NCI-H1092 (cell line): ENCODE measurements at places on chromosomes 1 and 21.

GRCh38 chr1:176802316-176802715, 339.3 kb downstream of the PAPPA2 start:
- DNase-seq, result no peak

DNA sequence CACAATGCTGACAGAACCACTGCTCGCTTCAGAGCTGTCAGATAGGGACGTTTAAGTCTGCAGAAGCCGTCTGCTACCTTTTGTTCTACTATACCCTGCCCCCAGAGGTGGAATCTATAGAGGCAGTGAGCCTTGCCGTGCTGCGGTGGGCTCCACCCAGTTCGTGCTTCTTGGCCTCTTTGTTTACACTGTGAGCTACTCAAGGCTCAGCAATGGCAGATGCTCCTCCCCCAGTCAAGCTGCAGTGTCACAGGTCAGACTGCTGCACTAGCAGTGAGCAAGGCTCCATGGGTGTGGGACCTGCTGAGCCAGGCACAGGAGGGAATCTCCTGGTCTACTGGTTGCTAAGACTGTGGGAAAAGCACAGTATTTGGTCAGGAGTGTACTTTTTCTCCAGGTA, 47.1 kb downstream of the LEPR start:
- DNase-seq, result no peak

DNA sequence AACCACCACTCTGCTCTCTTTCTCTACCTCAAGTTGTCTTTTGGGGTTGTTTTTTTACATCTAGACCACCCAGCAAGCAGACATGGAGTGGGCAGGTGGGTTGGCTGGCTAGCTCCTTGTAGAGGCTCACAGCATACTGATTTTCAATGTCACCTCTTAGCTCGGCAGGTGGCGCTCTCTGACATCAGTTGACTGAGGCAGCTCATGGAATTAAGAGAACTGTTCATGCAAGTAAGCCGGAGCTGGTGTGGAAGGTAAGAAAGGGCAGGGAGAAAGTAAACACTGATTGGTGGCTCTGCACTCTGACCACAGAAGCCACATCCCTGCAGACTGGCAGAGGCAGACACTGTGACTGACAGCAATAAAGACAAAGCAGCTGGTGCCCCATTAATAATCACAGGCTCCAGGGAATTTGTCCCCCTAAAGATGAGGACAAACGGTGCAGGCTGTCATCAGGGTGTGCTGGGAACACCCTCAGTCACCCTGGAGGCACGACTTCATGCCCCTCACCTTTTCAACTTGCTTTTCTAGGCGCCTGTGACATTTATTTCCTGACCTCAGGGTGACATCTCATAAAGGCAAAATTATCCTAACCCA, 226.8 kb downstream of the LMX1A start:
- DNase-seq, result peak; percentile 80

GRCh38 chr1:243742819-243743218, 107.2 kb downstream of the AKT3 start:
- no peak for DNase-seq

GRCh38 chr1:19621274-19621950, 22.7 kb upstream of the NBL1 start:
- DNase-seq, result no peak

GRCh38 chr1:160053548-160054365, 16.2 kb downstream of the KCNJ10 start:
- no peak for DNase-seq

- no peak for DNase-seq
Observed at GRCh38 chr1:17002524-17002902, 9.2 kb downstream of the ATP13A2 start.

- DNase-seq, result no peak
Observed at GRCh38 chr21:23541571-23541970, 2065.7 kb downstream of the MRPL39 start.

- DNase-seq, result no peak
Observed at GRCh38 chr1:47584249-47584648, 146.4 kb downstream of the FOXD2 start.

DNA sequence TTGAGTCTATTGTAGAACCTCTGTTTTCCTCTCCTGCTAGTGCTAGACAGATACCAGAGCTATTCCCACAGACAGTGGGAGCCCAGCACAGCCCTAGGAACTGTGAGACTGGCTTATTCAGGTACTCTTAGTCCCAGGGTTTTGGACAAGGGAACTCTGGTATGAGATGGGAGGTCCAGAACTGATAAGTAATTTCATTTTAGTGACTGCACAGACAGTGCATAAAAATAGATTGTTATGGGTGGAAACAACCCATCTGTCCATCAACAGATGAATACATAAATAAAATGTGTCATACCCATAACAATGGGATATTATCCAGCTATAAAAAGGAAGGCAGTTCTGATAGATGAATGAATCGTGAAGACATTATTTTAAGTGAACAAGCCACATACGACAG, 9.0 kb downstream of the EPS8L3 start:
- DNase-seq, result no peak

DNA sequence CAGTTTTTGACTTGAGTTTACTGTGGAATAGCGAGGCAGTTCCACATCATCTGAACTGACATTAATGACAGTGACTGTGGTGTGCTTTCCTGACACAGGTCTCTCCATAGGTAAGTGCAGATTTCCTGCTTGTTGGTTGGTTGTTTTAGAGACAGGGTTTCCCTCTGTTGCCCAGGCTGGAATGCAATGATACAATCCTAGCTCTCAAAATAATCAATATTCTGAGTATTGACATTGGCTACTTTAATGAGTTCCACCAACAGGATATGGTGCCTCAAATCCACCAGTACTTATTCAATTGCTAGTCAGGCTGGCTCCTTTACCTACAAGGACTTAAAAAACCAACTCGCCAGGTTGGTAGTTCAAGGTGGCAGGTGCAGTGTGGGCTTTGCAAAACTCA, 63.8 kb downstream of the CLSTN1 start:
- no peak for DNase-seq

DNA sequence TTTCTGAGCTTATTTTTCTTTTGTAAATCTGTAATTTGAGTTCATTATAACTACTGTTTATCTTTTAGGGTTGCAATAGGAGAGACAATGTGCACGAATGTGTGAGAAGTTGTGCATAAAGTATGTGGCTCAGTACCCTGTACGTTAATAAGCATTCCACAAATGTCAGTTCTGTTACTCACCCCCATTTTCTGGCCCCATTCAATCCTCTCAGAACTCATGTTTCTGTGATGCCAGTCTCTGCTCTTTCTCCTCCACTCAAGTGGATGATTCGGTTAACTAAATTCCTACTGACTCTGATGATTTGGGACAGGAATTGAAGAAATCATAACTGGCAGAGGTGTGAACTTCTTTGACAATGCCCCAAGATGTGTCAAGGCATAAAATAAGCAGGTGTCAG, 10.2 kb upstream of the DMRTB1 start:
- no peak for DNase-seq

GRCh38 chr1:240073097-240073496, 18.6 kb upstream of the FMN2 start:
- no peak for DNase-seq

DNA sequence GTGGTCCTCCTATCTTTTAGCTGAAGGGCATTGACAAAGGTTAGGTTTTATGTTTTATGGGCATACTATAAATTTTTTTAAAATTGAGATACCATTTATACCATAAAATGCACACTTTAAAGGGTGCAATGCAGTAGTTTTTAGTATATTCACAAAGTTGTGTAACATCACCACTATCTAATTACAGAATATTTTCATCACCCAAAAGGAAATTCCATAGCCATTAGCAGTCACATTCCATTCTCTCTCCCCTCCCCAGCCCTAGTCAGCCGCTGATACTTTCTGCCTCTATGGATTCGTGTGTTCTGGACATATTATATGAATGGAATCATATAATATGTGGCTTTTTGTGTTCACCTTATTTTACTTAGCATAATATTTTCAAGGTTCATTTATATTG, 135.8 kb upstream of the B3GALT2 start:
- DNase-seq, result no peak

DNA sequence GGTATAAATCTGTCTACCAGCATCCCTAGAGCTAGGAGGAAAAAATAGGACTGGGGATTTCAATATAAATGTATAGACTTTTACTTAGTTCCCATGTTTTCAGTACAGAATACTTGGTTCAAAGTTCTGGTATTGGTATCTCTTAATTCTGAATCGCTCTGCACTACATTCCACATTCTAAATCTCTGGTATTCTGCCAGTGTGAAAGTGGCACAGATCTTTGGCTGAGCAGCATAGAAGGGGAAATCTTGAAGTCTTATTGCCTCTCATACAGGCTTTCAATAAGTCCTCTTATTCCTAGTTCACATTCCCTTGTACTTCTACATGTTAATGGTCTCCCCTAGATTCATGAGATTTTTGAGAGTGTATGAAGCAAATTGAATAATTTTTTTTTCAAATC, 74.0 kb upstream of the HSPA13 start:
- DNase-seq, result no peak

DNA sequence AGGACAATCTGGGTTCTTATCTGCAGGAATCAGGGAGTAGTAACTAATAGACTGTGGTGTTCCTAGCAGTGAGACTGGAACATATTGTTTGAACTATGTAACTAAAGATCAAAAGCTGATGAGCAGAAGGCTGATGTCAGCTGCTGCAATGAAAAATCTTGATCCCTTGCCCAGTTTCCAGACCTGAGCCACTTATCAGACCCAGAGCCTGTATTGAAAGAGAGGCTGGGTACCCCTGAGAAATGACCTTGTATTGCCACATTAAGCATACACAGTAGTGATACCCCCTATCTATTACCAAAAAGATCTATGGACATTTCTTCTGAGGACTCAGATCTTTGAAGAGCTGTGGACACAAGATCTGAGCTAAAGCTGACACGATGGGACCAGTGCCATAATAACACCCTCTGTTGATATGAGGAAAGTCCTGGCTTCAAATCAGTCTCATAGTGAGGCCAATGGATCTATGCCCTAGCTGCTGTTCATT, 178.0 kb upstream of the GALNT2 start:
- no peak for DNase-seq

GRCh38 chr21:35179990-35180540, 131.0 kb upstream of the RUNX1 start:
- no peak for DNase-seq

GRCh38 chr1:63975481-63975880, 201.7 kb downstream of the ROR1 start:
- DNase-seq, result no peak

- no peak for DNase-seq
Observed at GRCh38 chr1:244735404-244735803, 82.5 kb downstream of the DESI2 start.

DNA sequence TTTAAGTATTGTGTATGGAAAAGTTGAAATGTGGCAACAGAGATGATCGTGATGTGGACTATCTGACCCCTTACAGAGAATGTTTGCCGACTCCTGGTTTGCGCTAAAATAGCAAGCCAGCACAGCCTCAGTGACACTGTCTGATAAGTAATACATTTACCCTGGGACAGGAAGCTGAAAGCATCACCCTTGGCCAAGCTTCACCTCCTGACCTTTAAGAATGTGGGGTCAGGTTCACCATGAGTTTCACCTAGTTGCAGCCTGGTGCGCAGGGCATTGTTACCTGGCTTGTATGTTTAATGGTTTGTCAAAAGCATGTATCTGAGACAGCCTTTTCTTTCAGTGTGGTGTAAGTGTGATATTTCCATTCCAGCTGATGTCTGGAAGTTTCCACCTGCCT, 29.2 kb downstream of the TRAF5 start:
- DNase-seq, result no peak

DNA sequence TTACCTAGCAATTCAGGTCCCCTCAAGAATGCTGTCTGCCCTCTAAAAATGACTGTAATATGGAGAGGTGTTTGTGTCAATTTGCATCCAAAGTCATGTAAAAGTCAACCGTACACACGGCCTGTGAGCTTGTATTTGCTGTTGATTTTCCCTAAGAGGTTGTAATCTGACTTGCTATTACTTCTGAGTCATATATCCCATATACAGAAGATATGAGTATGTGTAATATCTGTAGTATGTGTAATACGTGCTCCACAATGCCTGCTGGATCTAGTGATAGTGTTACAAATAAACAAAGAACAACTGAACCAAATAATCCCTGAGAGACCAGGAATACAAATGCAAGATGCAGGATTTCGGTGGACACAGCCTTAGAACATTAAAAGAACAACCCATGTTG, 1.4 kb upstream of the KCNJ6 start:
- no peak for DNase-seq

GRCh38 chr1:81410941-81411340, 389.8 kb upstream of the ADGRL2 start:
- no peak for DNase-seq

DNA sequence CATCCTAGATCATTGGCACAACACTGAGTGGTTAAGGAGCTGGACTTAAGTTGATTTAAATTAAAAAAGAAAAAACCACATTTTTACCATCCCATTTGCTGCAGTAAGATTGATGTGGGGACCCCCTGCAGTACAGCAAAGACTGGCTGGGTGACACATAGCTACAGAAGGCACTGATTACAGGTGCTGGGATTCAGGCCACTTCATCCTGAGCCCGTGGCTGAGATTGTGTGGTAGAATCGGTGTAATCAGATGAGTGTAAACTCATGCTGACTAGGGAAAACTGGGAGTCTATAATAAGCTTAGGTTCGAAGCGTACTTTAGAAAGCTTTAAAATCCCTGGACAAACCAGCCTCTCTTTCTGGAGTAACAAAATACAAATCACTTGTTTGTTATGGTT, 70.1 kb downstream of the SLC25A24 start:
- DNase-seq, result no peak

- no peak for DNase-seq
Observed at GRCh38 chr21:28872218-28872617, 120.5 kb downstream of the LTN1 start.

GRCh38 chr21:27806281-27806680, 839.4 kb upstream of the ADAMTS5 start:
- DNase-seq, result no peak

- no peak for DNase-seq
Observed at GRCh38 chr1:185154912-185155513, 1.7 kb downstream of the TRMT1L start.

DNA sequence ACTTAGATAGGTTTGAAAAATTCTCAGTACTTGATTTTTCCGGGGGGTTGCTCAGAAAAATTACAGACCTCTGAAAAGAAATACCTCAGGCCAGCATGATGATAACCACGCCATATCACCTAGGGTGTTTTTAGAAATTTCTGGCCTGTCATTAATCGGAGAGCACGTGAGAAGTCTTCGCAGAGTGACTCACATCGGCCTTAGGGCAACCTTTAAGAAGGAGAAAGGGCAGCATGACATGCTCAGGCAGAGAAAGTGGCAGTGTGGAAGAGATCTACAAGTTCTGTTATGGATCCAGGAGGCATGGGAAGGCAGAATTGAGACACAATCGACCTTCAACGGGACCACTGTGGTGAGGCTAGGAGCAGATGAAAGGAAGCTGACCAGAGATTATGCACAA, 506.3 kb downstream of the LMO4 start:
- no peak for DNase-seq

GRCh38 chr1:150810958-150811659, 3.0 kb upstream of the CTSK start:
- DNase-seq, result no peak

GRCh38 chr1:24567792-24568388, 12.0 kb downstream of the NCMAP start:
- no peak for DNase-seq

- no peak for DNase-seq
Observed at GRCh38 chr1:208917281-208917680, 666.2 kb upstream of the CAMK1G start.

- DNase-seq, result no peak
Observed at GRCh38 chr1:21827141-21827679, 15.1 kb downstream of the LDLRAD2 start.

- no peak for DNase-seq
Observed at GRCh38 chr1:87867626-87868025, 538.9 kb downstream of the LMO4 start.
